ENCODE measurements at places on chromosomes 16 and 17.

DNA sequence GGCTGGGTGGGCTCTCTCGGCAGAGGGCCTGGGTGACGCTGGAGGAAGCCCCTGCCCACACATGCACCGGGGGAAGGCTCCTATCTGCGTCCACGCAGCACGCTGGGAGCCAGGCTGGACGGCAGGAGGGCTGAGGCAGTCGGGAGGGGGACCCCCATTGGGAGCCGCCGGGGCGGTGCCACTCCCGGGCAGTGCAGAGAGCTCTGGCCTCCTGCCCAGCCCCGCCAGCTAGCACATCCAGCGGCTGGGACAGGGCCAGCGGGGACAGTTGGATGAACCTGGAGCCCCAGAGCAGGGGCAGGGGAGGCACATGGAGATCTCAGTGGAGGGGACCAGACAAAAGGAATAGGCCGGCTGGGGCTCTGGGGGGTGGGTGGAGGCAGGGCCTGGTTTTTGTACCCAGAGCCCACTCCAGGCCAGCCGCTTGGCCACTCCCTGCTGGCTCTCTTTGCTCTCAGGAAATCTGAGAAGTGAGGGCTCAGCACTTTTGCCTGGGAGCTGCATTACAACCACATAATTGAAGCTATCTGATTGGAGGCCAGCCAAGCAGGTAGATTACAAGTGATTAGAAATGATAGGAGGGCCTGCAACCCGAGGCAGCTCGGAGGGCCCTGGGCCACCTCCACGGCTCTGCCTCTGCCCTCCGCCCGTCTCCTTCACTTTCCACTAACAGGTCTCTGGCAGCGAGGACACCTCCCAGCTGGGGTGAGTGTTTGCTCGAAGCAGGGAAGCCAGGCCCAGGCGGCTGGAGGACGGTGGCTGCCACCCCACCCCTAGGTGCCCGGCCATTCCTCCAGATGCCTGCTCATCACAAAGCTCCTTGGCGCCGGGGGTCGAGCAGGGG, 40.1 kb downstream of the ENGASE start:
- DNase-seq: peak; percentile 74

- no peak for DNase-seq
Measured at GRCh38 chr16:59634004-59634579, 900.0 kb upstream of the GOT2 start.

GRCh38 chr17:78252111-78252634, 20.7 kb downstream of the TMEM235 start:
- peak; percentile 57 for DNase-seq

DNA sequence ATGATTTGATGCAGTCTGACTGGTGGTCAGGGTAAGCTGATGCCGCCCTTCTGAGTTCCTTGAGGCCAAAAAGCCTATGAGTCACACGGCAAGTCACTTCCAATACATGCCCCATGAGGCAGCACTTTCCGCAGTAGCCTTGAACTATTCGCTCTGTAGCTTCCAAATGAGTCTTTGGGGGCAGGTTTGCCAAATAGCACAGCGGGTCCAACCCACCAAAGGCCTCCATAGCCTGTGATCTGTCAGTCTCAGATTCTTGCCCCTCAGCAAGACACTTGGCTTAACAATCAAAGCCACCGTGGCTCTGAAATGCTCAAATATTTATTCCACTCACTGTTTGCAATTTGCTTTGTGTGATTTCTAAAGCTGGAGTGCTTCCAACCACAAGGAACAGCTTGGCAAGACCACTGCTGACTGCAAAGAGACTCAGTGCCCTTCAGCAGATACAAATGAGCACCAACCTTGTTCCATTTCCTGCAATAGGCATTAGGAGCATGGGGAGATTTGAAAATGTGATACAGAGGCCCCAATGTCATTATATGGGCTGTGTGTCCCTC, 45.4 kb downstream of the CLEC19A start:
- no peak for DNase-seq

DNA sequence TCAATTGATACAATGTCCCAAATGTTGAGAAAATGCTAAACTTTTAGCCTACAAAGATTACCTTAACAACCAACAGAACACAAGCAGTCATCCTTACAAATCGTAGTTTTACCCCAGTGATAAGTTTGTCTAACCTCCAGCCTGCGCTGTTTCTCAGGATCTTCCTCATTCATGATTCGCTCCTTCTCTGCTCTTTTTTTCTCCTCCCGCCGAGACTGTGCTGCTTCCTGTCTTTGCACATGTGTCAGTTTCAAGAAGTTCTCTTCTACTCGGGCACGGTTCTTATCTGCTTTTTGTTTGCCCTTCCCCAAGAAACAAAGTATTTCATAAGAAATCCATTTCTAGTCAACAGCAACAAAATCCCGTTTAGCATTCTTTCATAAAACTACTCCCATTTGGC, 10.2 kb upstream of the STRADA start:
- DNase-seq: no peak

GRCh38 chr16:11752856-11753255, 10.2 kb upstream of the TXNDC11 start:
- no peak for DNase-seq

- DNase-seq: peak; percentile 40
Measured at GRCh38 chr17:8476741-8477140, 41.1 kb downstream of the NDEL1 start.

DNA sequence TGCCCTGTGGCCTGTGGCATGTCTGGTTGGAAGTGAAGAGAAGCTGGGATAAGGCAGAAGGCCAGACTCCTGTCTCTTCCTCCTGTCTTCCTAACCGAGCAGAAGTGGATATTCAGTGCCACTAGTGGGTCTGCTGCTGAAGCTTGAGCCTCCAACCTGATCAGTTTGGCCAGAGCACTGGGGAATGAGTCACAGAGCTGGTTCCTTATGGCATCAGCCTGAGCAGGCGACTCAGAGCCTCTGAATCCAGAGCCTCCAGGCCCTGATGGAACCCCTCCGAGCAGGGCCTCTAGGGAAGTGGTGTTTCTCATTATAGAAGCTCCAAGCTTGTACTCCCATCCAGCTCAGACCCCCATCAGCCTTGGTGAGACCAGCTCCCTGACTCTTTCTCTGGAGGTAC, 2.0 kb downstream of the WSCD1 start:
- DNase-seq: no peak

- no peak for DNase-seq
Measured at GRCh38 chr16:15574614-15574948, 68.4 kb downstream of the MARF1 start.

- no peak for DNase-seq
Measured at GRCh38 chr16:58366247-58367031, 25.8 kb upstream of the GINS3 start.

- no peak for DNase-seq
Measured at GRCh38 chr16:19363740-19364139, 53.9 kb upstream of the TMC5 start.

DNA sequence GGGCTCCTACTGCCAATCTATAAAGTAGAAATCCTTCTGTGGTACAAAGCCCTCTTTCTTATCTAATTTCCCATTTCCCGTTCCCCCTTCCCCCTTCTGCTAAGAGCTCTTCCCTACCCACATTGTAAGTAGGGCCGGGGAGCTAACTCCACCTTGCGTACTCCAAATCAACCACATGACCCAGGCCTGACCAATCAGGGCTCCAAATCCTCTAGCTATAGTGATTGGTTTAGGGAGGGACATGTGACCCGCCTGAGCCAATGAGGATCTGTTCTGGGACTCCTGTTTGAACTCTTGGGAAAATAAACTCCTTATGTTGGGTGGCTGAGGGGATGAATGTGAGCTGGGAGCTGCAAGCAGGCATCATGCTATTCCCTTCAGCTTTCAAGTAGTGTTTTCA, 40.9 kb upstream of the MEOX1 start:
- peak; percentile 87 for DNase-seq

DNA sequence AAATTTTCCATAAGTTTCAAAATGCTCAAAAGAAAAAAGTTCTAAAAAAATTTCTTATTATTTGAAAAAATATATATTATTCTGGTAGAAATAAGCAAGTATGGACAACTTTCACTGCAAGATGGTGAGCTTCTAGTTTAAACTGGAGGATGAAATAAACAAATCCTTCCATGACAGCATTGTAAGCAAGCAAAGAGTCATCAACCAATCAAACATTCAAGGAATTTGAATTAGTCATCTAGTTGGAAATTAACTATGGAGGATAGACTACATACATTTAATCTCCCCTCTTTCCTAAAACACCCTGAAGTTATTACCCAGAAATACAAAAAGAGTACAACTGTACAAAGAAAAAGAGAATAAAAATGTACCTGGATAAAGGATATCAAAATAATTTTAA, 51.0 kb upstream of the IRX5 start:
- DNase-seq: no peak

DNA sequence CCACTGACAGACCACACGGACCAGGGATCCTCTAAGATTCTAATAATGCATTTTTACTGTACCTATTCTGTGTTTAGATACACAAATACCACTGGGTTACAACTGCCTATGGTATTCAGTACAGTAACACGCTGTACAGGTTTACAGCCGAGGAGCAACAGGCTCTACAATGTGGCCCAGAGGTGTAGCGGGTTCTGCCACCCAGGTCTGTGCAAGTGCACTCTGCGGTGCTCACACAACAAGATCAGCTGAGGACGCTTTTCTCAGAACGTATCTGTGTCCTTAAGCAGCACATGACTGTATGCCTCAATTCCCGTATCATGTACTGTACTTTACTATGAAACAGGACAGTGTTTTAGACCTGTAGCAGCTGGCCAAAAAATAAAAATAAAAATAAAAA, 6.5 kb downstream of the ZCCHC14 start:
- DNase-seq: no peak

DNA sequence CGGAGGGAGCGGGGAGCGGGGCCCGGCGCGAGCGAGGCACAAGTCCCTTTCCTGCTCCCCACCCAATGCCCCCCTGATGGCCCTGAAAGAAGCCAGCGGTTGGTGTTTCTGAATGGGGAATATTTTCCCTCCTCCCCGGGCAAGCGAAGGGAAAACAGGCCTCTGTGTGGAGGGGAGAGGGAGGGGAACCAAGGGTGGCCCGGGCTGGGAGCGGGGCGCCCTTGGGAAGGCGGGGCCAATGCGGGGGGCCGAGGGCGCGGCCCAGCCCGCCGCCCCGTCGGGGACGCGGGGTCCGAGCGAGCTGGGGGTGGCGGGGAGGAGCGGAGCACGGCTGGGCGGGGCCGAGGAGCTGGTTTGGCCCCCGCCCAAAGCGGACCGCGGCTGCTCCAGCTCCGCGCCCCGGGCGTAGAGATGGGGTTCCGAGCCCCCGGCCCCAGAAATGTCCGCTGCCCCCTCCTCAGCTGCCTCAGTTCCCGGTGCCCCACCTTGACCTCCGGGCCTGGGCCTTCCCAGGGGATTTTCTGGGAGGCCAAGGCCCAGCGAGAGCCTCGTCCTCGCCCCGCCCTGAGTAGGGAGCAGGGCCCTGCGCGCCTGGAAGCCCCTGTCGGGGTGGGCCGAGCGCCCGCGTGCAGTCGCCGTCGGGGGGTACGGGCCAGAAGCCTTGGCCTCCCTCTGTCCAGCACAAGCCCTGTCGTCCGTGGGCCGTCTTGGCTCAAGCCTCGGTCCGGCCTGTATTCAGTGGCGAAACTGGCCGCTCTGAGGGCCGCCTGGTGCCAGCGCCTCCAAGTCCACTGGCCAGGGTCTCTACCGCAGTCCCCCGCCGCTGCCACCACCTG, 3.9 kb upstream of the HEXIM1 start:
- DNase-seq: peak; percentile 78

- DNase-seq: no peak
Measured at GRCh38 chr17:69508814-69509213, 94.3 kb downstream of the MAP2K6 start.

DNA sequence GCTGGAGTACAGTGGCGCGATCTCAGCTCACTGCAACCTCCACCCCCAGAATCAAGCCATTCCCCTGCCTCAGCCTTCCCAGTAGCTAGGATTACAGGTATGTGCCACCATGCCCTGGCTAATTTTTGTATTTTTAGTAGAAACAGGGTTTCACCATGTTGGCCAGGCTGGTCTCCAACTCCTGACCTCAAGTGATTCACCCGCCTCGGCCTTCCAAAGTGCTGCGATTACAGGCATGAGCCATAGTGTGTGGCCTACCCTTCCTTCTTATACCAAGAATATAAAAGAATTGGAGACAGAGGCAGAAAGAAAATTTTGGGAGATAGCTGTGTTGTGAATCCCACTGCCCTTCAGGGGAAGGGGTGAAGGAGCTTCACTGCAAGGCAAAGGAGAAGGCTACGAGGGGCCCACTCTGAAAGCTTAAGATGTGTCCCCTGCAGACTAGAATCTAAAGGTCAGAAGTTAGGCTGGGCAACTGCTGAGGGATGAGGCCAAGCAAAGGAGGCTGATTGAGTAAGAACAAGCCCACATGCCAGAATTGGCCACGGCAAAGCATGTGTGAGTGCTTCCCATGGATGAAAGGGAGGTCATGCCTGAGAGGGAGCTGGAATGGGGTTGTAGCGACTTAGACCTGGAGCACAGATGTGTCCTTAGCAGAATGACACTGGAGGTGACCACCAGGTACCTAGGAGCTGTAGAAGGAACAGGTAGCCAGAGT, 8.4 kb upstream of the CRYBA1 start:
- DNase-seq: peak; percentile 7

DNA sequence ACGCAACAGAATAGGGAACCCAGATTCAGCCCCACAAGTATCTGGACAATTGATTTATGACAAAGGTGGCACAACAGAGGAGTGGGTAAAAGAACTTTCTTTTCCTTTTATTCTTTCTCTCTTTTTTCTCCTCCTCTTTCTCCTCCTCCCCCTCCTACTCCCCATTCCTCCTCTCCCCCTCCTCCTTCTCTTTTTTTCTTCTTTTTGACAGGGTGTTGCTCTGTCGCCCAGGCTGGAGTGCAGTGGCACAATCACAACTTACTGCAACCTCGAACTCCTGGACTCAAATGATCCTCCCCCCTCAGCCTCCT, 16.1 kb downstream of the GNGT2 start:
- no peak for DNase-seq

DNA sequence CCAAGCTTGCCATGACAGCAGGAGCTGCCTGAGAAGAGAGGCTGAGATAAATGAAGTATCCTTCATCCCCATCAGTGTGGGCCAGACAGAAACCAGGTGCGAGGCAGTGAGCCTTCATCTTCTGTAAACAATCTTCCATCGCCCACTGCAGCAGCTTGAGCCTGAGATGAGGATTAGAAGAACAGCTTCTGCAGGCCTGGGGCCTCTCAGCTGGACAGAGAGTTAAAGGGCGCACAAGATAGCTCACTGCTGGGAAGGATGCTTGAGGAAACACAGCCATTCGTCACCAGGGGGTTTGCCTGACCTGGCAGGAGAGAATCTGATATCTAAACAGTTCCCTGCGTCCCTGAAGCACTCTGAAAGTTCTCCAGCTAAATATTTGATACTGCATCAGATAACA, 27.1 kb downstream of the HOXB1 start:
- peak; percentile 79 for DNase-seq

DNA sequence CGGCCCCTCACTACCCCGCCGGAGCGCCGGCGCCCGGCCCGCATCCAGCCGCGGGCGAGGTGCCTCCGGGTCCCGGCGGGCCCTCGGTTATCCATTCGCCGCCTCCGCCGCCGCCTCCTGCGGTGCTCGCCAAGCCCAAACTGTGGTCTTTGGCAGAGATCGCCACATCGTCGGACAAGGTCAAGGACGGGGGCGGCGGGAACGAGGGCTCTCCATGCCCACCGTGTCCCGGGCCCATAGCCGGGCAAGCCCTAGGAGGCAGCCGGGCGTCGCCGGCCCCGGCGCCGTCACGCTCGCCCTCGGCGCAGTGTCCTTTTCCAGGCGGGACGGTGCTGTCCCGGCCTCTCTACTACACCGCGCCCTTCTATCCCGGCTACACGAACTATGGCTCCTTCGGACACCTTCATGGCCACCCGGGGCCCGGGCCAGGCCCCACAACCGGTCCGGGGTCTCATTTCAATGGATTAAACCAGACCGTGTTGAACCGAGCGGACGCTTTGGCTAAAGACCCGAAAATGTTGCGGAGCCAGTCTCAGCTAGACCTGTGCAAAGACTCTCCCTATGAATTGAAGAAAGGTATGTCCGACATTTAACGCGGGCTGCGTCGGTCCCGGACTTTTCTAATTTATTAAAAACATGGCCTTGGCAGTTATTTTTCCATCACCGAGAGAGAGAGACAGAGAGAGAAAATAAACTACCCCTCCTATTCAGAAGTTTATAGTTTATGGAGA, 2.8 kb downstream of the IRX5 start:
- peak; percentile 75 for DNase-seq
